ENCODE measurements at places on chromosomes 16 and 17.

DNA sequence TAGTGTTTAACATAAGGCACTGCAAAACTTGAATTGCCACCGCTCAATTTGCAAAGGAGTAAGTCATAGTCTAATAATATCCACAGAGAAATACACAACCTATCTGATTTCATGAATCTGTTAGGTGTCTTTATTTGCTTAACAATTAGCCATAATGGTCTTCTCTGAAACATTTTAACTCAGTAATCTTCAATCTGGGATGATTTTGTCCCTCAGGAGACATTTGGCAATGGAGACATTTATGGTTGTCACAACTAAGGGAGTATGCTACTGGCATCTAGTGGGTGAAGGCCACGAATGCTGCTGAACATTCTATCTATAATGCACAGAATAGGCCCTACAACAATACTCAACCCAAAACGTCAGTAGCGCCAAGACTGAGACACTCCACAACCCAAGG, 4.3 kb downstream of the UBE2G1 start:
- no peak for DNase-seq

- no peak for DNase-seq
Measured at GRCh38 chr17:796609-797008, 14.5 kb downstream of the MRM3 start.

DNA sequence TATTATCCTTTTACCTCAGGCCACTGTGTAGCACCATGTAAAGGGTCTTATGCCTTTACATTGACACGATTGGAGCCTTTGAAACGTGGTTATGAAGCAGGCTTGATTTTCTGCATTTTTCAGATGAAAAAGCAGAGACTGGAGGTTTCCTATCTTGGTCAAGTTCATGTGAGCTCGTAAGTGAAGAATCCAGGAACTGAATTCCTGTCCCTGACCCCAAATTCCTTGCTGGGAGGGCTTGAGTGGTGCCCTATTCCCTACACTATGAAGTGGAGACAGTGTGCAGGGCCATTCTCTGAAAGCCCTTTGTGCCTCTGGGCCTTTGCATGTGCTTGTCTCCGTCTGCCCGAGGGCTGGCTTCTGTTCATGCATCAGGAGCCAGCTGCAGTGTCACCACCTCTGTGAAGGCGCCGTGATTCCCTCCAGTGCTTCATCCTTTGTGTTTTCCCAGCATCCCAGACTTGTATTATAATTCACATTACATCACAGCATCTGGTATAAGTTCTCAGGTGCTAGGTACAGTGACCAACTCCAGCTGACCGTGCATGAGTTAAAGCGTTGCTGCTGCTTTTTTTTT, 181.1 kb downstream of the SNX29 start:
- DNase-seq = no peak

GRCh38 chr17:82019690-82020571, 2.7 kb downstream of the CENPX start:
- no peak for DNase-seq

- no peak for DNase-seq
Measured at GRCh38 chr16:81779536-81780320, 637 bp downstream of the PLCG2 start.

- DNase-seq = peak; percentile 49
Measured at GRCh38 chr17:76734080-76734840, 2.9 kb downstream of the SRSF2 start.

- no peak for DNase-seq
Measured at GRCh38 chr17:50181144-50181543, 15.3 kb downstream of the SGCA start.

GRCh38 chr16:65010125-65010524, 111.7 kb downstream of the CDH11 start:
- no peak for DNase-seq

- DNase-seq = no peak
Measured at GRCh38 chr17:75205793-75206163, 299 bp downstream of the NUP85 start.

- DNase-seq = no peak
Measured at GRCh38 chr16:4477966-4478365, 1.8 kb downstream of the HMOX2 start.

- DNase-seq = no peak
Measured at GRCh38 chr17:73194514-73195222, 1.8 kb downstream of the COG1 start.

GRCh38 chr16:67356396-67356795, 29.8 kb downstream of the LRRC36 start:
- DNase-seq = no peak

Measured in GF-D8 (cell line).